ENCODE measurements at places on chromosomes 16 and 17.

DNA sequence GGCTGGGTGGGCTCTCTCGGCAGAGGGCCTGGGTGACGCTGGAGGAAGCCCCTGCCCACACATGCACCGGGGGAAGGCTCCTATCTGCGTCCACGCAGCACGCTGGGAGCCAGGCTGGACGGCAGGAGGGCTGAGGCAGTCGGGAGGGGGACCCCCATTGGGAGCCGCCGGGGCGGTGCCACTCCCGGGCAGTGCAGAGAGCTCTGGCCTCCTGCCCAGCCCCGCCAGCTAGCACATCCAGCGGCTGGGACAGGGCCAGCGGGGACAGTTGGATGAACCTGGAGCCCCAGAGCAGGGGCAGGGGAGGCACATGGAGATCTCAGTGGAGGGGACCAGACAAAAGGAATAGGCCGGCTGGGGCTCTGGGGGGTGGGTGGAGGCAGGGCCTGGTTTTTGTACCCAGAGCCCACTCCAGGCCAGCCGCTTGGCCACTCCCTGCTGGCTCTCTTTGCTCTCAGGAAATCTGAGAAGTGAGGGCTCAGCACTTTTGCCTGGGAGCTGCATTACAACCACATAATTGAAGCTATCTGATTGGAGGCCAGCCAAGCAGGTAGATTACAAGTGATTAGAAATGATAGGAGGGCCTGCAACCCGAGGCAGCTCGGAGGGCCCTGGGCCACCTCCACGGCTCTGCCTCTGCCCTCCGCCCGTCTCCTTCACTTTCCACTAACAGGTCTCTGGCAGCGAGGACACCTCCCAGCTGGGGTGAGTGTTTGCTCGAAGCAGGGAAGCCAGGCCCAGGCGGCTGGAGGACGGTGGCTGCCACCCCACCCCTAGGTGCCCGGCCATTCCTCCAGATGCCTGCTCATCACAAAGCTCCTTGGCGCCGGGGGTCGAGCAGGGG is 40.1 kb downstream of the ENGASE start:
- DNase-seq, result no peak
- H3K4me3 ChIP-seq, result no peak overlapping the region
- H3K4me1 ChIP-seq, result no peaks in the 10 kb centered on the region
- H3K36me3 ChIP-seq, result no peaks in the 10 kb centered on the region
- H3K27me3 ChIP-seq, result peaks cover 2% of the 10 kb centered on the region

DNA sequence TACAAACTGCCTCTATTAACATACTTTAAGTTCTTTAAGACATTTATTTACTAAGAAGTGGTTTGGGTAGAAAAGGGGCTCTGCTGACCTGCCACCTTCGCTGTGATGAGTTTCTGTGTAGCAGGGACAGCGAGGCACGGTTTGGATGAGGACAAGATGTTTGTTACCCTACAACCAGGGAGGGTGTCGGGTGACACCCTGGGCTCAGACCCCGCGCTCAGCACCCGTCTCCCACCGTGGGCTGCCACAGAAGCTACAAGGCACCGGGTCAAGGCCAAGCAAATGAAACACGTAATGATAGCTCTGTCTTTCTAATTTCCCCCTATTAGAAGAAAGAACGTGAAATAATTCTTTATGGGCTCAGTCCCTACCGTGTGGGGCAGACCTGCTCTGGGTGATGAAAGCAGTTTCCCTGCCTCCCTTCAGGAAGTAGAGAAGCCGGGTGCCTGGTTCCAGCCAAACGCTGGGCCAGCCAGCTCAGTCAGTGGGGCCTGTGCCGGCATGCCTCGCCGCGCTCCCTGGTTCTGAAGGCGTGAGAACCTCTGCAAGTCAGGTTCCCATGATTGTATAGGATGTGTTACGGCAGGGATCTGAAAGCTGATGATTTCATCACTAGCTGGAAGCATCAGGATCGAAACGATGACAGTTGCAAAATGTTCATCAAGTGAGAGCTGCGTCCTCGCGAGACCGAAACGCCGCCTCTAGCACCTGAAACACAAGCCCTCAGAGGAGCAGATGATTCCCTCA is 3.9 kb downstream of the ZNF750 start:
- peaks cover 18% of the 10 kb centered on the region for H3K4me1 ChIP-seq
- no peaks in the 10 kb centered on the region for H3K27me3 ChIP-seq
- no peak overlapping the region for H3K4me3 ChIP-seq
- no peak overlapping the region for H3K27ac ChIP-seq
- DNase-seq, result no peak
- H3K36me3 ChIP-seq, result no peaks in the 10 kb centered on the region

GRCh38 chr17:35807371-35808144 is 1.7 kb upstream of the TAF15 start:
- DNase-seq, result no peak
- H3K27me3 ChIP-seq, result no peaks in the 10 kb centered on the region
- peaks cover 11% of the 10 kb centered on the region for H3K36me3 ChIP-seq
- H3K4me3 ChIP-seq, result peak overlapping the region; percentile 95
- peak overlapping the region; percentile 94 for H3K27ac ChIP-seq

GRCh38 chr17:1649844-1650501 is at the start of gene RILP:
Gene RILP, minus strand, starts transcription at chr17:1649866. Its CDS starts 62 bp downstream, at chr17:1649804.
- H3K36me3 ChIP-seq, result peaks cover 17% of the 10 kb centered on the region
- H3K27me3 ChIP-seq, result no peaks in the 10 kb centered on the region
- H3K4me1 ChIP-seq, result no peaks in the 10 kb centered on the region
- peak within 1 kb of the TSS; percentile 54 for H3K4me3 ChIP-seq

DNA sequence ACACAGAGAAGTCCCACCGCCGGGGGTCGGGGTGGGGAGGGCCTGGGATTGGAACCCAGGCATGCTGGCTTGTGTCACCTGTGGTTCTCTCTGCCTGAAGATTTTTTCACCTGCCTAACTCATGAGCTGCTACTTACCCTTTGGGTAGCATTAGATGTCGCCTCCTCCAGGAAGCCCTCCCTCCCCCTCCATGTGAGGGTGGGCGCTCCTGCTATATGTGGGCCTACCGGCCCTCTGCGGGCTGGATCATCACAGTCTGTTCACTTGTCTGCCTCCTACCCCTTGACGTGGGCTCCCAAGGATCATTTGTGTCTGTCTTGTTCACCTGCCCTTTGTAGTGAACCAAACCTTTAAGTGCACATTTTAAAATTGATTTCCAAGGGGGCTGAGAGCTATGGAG is 106.8 kb downstream of the SEC14L1 start:
- DNase-seq, result no peak
- H3K4me1 ChIP-seq, result peaks cover 18% of the 10 kb centered on the region
- peaks cover 13% of the 10 kb centered on the region for H3K27me3 ChIP-seq
- no peak overlapping the region for H3K27ac ChIP-seq
- no peaks in the 10 kb centered on the region for H3K36me3 ChIP-seq
- H3K4me3 ChIP-seq, result peak overlapping the region; percentile 35

DNA sequence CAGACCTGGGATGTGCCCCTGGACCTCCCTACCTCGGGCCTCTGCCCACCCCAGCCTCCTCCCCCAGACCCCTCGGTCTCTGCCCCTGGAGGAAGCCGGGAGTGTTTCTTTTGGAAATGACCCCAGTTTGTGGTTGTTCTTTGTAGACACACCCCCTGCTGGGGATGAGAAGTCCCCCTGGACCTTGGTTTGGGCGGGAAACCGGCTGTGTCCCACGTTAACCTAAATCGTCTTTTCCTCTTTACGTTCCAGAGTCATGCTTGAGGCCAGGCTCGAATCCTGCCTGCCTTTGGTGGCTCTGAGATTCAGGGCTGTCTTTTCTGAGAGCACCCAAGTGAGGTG is 116.6 kb downstream of the METRNL start:
- DNase-seq, result no peak
- H3K4me1 ChIP-seq, result peaks cover 29% of the 10 kb centered on the region
- no peaks in the 10 kb centered on the region for H3K36me3 ChIP-seq
- H3K4me3 ChIP-seq, result no peak overlapping the region
- H3K27me3 ChIP-seq, result no peaks in the 10 kb centered on the region

DNA sequence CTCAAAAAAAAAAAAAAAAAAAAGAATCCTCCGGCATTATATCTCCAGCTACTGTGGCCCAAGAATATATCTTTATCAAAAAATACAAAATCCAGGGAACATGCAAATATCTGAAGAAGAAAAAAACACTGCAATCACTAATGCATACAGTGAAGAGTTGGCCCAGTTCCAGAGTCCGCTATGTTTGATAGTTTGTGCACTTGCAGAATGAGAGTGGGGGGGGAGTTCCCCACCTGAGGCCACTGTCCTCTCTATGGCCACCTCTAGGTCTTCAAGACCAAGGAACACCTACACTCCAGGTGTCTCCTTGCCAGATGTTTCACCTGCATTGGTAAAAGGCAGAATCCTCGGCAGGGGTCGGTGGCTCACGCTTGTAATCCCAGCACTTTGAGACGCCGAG is 4.0 kb downstream of the ZNF785 start:
- no peak overlapping the region for H3K4me3 ChIP-seq
- H3K27me3 ChIP-seq, result no peaks in the 10 kb centered on the region
- H3K27ac ChIP-seq, result peak overlapping the region; percentile 17
- DNase-seq, result no peak
- H3K4me1 ChIP-seq, result peaks cover 12% of the 10 kb centered on the region
- H3K36me3 ChIP-seq, result no peaks in the 10 kb centered on the region

DNA sequence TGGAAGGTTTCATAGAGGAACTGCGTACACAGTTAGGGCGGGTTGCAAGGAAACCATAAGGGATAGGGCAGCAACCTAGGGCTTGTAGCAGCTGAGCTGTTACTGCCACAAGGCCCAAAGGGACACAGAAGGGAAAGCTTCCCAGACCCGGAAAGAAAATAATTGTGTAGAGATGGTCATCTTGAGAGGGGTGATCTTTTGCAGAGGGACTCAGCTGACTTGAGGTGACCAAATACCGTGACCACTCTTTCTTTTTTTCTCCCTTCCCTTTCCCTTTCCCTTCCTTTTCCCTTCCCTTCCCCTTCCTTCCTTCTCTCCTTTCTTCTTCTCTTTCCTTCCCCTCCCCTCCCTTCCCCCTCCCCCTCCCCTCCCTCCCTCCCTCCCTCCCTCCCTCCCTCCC is 8.5 kb upstream of the CREBBP start:
- H3K27me3 ChIP-seq, result peaks cover 24% of the 10 kb centered on the region
- H3K4me3 ChIP-seq, result no peak overlapping the region
- no peak for DNase-seq
- H3K36me3 ChIP-seq, result no peaks in the 10 kb centered on the region

DNA sequence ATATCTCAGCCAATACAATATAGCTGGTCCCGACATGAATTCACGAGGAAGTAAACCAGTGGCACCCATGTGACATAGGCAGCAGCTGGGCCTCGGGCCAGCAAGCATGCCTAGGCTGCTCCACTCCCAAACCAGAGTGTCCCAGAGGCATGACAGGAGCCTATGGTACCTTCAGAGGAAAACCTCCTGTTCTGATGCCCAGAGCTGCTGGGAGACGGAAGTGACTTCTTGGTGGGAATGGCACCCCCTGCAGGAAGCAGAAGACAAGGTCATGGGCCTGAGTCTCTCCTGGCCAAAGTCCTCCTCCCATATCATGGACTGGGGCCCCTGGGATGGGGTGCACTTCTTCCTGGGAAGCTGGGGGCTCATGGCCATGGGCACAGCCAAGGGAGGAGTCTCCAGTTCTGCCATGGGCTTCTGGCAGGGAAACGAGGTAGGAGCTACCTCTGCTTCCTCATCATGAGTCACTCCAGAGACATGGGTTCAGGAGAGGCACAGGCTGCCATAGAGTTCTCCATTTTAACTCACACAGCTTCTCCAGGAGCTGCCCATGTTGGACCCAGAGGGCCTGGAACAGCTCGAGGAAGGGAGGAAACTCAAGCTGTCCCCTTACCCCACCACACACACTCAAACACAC is 13.4 kb downstream of the FBF1 start:
- no peaks in the 10 kb centered on the region for H3K27me3 ChIP-seq
- no peak overlapping the region for H3K4me3 ChIP-seq
- no peak for DNase-seq
- H3K36me3 ChIP-seq, result no peaks in the 10 kb centered on the region
- H3K4me1 ChIP-seq, result no peaks in the 10 kb centered on the region
- no peak overlapping the region for H3K27ac ChIP-seq

GRCh38 chr17:1640329-1641064 is 5.0 kb downstream of the SCARF1 start:
- no peaks in the 10 kb centered on the region for H3K27me3 ChIP-seq
- H3K4me3 ChIP-seq, result no peak overlapping the region
- DNase-seq, result no peak
- H3K27ac ChIP-seq, result peak overlapping the region; percentile 47
- H3K4me1 ChIP-seq, result peaks cover 8% of the 10 kb centered on the region

DNA sequence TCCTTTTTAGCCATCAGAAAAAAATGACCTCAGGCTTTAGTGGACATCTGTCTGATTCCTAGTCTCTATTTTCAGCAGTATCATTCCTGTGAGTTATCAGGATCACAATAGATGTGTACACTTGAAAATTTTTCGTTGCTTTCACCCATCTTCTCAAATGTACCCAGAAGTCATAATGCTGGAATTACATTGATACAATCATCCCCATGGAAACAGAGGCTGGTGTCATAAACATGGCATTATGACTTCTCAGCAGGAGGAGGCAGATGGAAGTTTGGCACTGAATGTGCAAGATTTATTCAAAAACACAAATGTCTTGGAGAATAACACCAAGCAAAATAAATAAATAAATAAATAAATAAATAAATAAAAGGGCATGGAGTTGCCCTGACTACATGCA is 292.5 kb downstream of the PHKB start:
- H3K4me3 ChIP-seq, result no peak overlapping the region
- H3K36me3 ChIP-seq, result no peaks in the 10 kb centered on the region
- H3K4me1 ChIP-seq, result no peaks in the 10 kb centered on the region
- peaks cover 5% of the 10 kb centered on the region for H3K27me3 ChIP-seq

GRCh38 chr16:10070591-10070990 is 111.6 kb downstream of the GRIN2A start:
- DNase-seq, result no peak
- no peaks in the 10 kb centered on the region for H3K4me1 ChIP-seq
- H3K27ac ChIP-seq, result no peak overlapping the region
- H3K27me3 ChIP-seq, result peaks cover 20% of the 10 kb centered on the region

GRCh38 chr16:30927789-30928378 is 4.5 kb downstream of the FBXL19 start:
- DNase-seq, result no peak
- no peak overlapping the region for H3K4me3 ChIP-seq
- peaks cover 10% of the 10 kb centered on the region for H3K4me1 ChIP-seq
- H3K27me3 ChIP-seq, result no peaks in the 10 kb centered on the region

GRCh38 chr17:57550016-57550415 is 195.1 kb downstream of the CCDC182 start:
- no peaks in the 10 kb centered on the region for H3K36me3 ChIP-seq
- no peak overlapping the region for H3K4me3 ChIP-seq
- H3K4me1 ChIP-seq, result peaks cover 18% of the 10 kb centered on the region
- no peak overlapping the region for H3K27ac ChIP-seq
- DNase-seq, result no peak

Data from natural killer cell treated with Interleukin-12 subunit alpha and Interleukin-12 subunit beta and Interleukin-15 and Interleukin-18, amount 100 ng/mL, for 72 hours (primary cell).